ENCODE measurements at places on chromosomes 3 and 15. TPM values are rescaled to one million over a fixed set of nuclear protein-coding genes. Genes with fewer than 3 reads are reported as not detected.

DNA sequence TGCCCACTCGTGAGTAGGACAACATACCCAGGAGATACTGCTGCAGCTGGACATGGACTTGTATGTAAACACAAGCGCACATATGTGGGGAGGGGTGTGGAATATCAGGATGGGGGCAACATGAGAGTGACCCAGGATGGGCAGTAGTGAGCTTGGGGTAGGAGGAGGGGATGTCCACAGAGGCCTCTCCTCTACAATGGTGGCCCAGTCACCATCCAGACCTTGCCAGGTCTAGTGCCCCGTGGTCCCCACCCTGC lies 266 bp upstream of the ZBTB47 start:
- H3K27me3 ChIP-seq = no peaks in the 10 kb centered on the region
- no peak for DNase-seq
- peak overlapping the region; percentile 82 for H3K27ac ChIP-seq

DNA sequence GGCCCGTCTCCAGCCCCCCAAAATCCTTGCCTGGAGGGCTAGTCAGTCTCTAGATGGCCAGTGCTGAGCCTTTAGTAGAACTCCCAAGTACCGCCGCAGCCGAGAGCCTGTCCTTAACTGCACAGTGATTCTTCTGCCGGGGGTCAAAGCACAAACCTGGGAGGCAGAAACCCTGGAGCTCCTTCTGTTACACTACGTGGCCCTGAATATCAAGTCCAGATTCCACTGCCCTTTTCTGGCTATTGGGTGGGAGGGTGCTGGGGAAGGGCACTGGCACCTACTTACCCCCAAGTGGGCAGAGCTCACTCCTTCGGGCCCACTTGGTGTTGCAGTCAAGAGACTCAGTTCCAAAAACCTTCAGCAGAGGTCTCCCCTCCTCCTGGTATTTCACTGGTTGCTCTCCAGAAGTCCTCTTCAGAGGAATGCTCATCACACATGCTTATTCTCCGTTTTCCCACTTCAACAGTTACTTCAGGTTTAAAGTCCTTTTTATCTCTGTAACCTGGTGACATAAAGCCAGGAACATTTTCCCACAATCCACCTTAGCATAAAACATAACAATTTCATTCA lies 10.8 kb downstream of the PDHB start:
- H3K27me3 ChIP-seq = no peaks in the 10 kb centered on the region
- no peak overlapping the region for H3K4me3 ChIP-seq
- DNase-seq = no peak
- H3K36me3 ChIP-seq = no peaks in the 10 kb centered on the region

DNA sequence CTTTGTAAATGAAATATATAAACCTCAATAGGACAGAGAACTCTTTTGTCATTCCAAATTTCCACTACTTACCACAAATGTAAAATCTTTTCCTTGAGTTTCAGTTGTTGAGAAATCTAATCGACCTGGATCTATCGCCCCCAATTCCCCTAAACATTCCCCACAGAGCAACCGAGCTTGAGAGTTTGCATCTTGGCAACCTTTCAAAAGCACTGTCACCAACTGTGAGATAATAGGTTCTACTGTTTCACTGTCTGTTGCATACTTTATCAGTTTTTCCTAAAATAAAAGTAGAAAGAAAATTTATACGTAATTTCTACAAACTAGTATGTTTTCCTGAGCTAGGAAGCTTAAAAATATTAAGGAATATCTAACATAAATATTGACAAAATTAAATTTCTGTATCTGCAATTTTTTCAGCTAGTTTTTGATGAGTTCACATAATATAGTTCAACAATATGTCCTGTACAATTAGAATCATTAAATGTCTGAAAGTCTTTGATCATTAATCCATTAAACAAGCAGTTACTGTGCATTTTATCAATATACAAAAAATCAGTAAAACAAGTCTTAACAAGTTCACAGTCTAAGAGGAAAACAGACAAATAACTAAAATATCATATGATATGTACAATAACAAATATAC lies 54.5 kb downstream of the ATR start:
- no peaks in the 10 kb centered on the region for H3K27me3 ChIP-seq
- H3K36me3 ChIP-seq = no peaks in the 10 kb centered on the region
- no peak for DNase-seq
- no peak overlapping the region for H3K27ac ChIP-seq

DNA sequence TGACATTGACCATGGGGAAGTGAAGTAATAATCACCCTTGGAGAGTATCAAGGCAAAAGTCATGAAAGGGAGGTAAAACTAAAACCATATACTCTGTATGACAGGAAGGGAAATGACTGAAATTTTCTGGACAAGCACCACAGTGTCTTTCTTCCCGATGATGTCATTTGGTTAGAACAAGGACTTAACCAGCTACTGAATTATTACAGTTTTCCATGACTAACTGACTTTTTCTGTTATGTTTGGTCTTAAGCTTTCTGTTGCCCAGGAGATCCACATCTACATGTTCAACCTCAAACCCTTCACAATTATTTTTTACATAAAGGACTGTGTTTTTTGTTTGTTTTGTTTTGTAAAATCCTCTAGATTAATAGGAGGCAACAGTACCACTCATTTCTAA lies 191.9 kb upstream of the IL12A start:
- H3K27me3 ChIP-seq = no peaks in the 10 kb centered on the region
- no peaks in the 10 kb centered on the region for H3K36me3 ChIP-seq
- H3K4me1 ChIP-seq = no peaks in the 10 kb centered on the region

GUCA1C gene
- 0.99 TPM for total RNA-seq

SCN11A gene
- not detected for total RNA-seq

DNA sequence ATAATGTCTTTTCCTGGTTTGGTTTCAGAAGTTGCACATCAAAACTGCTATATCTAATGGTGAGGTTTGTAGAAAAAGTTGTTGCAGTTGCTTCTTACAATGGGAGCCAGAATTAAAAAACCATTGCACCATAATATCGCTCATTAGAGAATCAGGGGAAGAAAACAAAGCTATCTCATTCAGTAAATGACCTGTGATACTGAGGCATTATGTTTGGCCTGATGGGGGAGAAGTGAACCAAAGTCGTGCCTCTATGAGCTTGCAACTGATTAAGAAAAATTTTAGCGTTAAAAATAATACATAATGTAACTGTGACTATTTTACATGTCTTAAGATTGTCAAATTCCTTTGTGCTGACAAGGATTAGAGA lies 60.2 kb upstream of the ARHGEF26 start:
- peaks cover 15% of the 10 kb centered on the region for H3K4me1 ChIP-seq
- H3K27me3 ChIP-seq = no peaks in the 10 kb centered on the region
- no peaks in the 10 kb centered on the region for H3K36me3 ChIP-seq
- H3K27ac ChIP-seq = no peak overlapping the region

DNA sequence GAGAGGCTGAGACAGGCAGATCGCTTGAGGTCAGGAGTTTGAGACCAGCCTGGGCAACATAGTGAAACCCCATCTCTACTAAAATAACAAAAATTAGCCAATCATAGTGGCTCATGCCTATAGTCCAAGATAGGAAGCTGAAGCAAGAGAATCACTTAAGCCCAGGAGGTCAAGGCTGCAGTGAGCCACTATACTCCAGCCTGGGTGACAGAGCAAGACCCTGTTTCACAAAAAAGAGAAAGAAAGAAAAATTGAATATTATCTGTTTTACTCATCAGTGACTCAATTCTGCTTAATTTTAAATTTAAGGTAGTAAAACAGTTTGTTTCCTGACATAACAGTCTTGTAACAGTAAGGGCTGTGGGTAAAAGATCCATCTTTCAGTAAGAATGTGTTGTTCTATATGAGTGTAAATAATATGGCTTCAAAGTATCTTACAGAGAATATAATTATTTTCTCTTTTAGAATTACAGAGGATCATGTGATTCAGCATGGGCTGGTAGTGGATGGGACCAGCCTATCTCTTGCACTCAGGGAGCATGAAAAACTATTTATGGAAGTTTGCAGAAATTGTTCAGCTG lies 85.8 kb downstream of the ATP11B start:
- no peaks in the 10 kb centered on the region for H3K27me3 ChIP-seq
- H3K4me3 ChIP-seq = no peak overlapping the region
- H3K36me3 ChIP-seq = no peaks in the 10 kb centered on the region

GRCh38 chr3:8524249-8524648 lies 22.6 kb downstream of the LMCD1 start:
- no peaks in the 10 kb centered on the region for H3K27me3 ChIP-seq
- no peaks in the 10 kb centered on the region for H3K36me3 ChIP-seq
- H3K27ac ChIP-seq = no peak overlapping the region

DNA sequence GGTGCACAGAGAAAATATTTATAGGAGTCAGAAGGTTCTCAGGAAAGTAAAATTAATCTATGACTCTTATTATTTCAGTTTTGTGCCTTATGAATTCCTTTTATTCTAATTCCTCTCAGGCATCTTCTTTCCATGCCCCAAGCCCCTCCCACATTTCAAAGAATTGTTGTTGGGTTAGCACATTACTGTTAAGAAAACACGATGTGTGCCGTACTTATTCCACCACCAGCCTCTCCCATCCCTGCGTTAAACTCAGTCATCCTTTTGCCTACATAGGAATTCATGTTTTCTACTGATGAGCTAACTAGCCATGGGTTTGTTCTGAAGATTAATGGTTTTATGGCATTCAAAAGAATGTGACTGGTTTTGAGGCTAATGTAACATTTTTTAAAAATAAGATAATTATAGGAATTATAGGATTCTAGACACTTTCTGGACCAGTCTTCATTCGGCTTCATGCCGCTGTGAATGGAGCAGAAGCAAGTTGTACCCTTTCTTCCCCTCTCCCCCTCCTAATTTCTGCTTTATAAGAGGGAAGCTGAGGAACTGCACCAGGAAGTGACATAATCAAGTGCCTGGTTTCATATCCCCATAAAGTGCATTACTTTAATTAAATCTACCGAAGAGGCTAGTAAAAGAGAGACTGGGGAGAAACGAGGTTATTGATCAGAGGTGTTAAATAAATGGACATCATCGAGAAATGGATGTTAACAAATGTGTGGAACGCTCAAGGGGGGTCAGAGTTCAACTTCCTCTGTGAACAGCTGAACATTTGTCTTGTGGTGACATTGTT lies 12.3 kb upstream of the MB21D2 start:
- no peaks in the 10 kb centered on the region for H3K36me3 ChIP-seq
- no peak overlapping the region for H3K4me3 ChIP-seq
- H3K27ac ChIP-seq = no peak overlapping the region
- H3K27me3 ChIP-seq = no peaks in the 10 kb centered on the region
- DNase-seq = no peak
- H3K4me1 ChIP-seq = peaks cover 18% of the 10 kb centered on the region

DNA sequence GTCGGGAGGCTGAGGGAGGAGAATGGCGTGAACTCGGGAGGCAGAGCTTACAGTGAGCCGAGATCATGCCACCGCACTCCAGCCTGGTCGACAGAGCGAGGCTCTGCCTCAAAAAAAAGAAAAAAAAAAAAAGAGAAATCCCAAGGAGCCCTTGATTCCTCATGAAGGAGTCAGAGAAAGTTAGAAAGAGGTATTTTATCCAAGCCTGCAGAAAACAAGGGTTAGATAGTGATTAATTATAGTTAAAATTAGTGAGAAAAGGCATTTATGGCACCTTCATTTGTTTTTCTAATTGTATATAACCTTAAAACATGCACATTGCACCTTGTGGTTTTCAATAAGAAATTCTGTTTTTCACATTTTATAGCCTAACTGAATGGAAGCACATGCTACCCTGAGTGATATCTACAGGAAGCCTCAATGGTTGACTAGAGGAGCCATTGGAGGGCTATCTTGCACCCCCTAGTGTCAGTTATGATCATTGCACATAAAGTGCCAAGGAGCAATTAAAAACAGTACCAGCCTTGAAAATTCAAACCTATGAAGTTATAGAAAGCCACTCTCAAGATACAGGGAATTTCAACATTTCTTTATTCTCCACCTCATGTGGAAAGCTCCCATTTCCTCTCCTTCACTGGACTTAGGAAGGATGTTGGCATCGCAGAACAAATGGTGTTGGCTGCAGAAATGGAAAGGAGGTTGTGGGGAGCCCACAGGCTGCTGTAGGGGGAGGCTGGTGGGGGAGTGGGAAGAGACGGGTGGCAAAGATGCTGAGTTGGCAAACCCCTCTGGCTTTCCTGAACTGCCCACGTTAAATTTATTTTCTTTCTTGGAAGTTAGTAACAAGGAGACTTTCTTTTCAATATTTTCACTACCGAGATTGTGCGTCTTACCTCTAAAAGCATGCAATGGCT lies 48.5 kb downstream of the ITGA11 start:
- peak; percentile 57 for DNase-seq
- no peak overlapping the region for H3K4me3 ChIP-seq
- no peak overlapping the region for H3K27ac ChIP-seq

CGNL1 gene
- 24.7 TPM for total RNA-seq

- H3K27me3 ChIP-seq = no peaks in the 10 kb centered on the region
- DNase-seq = no peak
- no peak overlapping the region for H3K4me3 ChIP-seq
- no peaks in the 10 kb centered on the region for H3K36me3 ChIP-seq
- H3K4me1 ChIP-seq = no peaks in the 10 kb centered on the region
- no peak overlapping the region for H3K27ac ChIP-seq
Observed at GRCh38 chr3:189229196-189229828, 57.5 kb downstream of the TPRG1 start.

MYLK gene
- 7.6 TPM for total RNA-seq

MYO5A gene
- 11.9 TPM for total RNA-seq

GRCh38 chr3:158053386-158053785 lies 52.8 kb downstream of the SHOX2 start:
- no peaks in the 10 kb centered on the region for H3K27me3 ChIP-seq
- no peak overlapping the region for H3K27ac ChIP-seq
- no peak for DNase-seq

DNA sequence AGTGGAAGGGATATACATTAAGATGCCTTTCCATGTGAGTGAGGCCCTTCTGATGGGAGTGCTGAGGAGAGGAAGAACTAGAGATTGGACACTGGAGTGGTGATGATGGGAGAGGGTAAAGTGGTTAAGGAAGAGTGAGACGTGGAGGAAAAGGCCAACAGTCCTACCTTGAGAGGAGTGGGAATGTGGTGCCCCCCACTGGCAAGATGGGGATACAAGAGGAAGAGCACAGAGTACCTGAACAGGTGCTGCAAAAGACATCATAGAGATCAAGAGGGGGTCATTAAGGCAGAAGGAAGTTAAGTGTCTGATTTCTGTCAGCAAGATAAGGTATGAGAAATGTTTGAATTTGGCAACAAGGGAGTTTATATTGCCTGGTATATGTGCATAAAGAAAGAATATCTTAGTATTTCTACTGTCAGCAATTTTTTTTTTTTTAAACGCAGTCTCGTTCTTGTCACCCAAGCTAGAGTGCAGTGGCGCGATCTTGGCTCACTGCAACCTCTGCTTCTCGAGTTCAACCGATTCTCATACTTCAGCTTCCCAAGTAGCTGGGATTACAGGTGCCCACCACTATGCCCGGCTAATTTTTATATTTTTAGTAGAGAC lies 34.0 kb downstream of the ARIH2 start:
- no peak overlapping the region for H3K27ac ChIP-seq
- no peaks in the 10 kb centered on the region for H3K36me3 ChIP-seq

NR2C2 gene
- total RNA-seq = 16.9 TPM

GRCh38 chr3:41638381-41638780 lies 323.5 kb downstream of the ULK4 start:
- H3K36me3 ChIP-seq = no peaks in the 10 kb centered on the region
- no peaks in the 10 kb centered on the region for H3K4me1 ChIP-seq
- H3K4me3 ChIP-seq = no peak overlapping the region
- DNase-seq = no peak

- no peak overlapping the region for H3K4me3 ChIP-seq
- H3K27ac ChIP-seq = no peak overlapping the region
- DNase-seq = no peak
Observed at GRCh38 chr15:37028625-37029296, 71.6 kb downstream of the MEIS2 start.

All from body of pancreas (tissue), 4 donors.